Osteoblast (primary cell): ENCODE measurements at places on chromosomes 13 and 19. TPM values are rescaled to one million over a fixed set of nuclear protein-coding genes. Genes with fewer than 3 reads are reported as not detected.
A peak's percentile ranks its signal among the peaks of the same experiment; 100 is the strongest.

DNA sequence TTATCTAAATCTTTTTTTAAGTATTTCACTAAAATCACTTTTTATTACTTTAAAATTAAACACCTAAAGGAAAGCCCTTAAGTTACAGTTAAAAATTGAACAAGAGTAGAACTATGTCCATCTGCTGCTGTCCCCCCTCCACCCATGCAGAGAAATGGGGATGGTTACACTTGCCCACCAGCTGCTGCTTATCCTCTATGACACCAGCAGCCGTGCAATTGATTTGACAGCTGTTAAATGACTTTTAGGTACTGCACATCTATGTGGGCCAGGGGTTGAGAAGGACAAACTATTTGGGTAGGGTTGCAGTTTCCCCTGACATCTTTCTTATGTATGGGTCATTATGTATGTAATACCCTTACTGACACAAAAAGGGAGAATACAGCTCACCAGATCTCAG lies 77.2 kb downstream of the TBC1D4 start:
- DNase-seq, result no peak

GRCh38 chr13:110336108-110336507 lies 29.0 kb downstream of the COL4A2 start:
- no peak for DNase-seq

DNA sequence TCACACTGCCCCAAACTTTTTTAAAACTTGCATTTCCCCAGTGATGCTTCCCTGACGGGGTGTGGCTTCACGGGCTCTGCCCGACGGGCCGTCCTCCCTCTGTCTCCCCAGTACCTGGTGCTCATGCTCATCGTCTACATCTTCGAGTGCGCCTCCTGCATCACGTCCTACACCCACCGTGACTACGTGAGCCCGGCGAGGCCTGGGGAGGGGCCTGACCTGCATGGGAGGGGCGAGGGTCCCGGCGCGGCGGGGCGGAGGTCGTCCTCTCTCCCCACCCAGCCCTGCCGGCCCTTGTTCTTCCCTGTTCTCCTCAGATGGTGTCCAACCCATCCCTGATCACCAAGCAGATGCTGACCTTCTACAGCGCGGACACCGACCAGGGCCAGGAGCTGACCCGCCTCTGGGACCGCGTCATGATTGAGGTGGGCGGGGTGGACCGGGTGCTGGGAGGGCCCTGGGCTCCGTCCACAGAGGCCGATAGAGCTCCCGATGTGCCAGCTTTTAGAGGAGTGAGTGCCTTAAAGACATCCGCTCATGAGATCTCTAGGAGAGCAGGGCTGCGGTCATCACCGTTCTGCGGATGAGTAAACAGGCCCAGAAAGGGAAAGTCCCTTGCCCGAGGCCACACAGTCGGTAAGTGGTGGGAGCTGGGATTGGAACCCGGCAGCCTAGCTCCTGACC lies 6.9 kb downstream of the UPK1A start:
- peak; percentile 97 for DNase-seq

- no peak for DNase-seq
Observed at GRCh38 chr19:32810452-32810851, 59.1 kb downstream of the SLC7A9 start.

- peak; percentile 86 for DNase-seq
Observed at GRCh38 chr13:50589651-50590054, 253.8 kb downstream of the DLEU7 start.

SYNGR4 gene
- total RNA-seq, result not detected in 2 replicates

DNA sequence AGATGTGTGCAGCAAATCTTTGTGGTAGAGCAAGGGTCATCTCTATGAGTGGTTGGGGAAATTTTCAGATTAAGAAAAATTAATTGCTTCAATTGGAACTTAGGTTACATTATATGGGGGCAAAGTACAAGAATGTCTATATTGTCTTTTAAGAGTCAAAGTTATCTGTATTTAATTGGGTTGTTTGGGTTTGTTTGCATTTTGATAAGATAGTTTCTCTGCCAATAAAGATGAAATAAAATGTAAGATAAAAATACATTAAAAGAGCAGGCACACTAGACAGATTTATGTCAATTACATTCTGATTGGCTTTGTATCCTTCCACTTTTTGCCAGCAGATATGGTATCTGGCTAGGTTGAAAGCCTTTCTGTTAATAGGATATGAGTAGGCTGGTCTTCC lies 317.2 kb downstream of the OXGR1 start:
- no peak for DNase-seq

- no peak for DNase-seq
Observed at GRCh38 chr13:87376081-87376480, 295.1 kb upstream of the SLITRK5 start.

- no peak for DNase-seq
Observed at GRCh38 chr13:80259159-80259558, 81.8 kb downstream of the SPRY2 start.

DNA sequence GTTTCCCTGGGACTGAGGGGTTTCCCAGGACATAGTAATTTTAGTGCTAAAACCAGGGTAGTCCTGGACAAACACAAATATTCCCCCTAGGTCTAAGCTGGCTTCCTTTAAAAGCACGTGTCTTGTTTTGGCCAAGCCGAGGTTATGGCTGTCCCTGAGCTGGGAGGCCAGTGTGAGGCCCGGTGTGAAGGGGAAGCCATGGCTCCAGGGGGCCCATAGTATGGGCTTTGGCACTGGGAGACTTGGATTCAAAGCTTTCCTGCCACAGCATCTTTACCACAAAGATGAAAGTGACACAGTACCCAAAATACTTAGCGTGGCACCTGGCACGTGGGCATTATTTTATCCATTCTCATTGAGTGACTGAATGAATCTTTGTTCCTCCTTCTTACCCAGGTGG lies 345.2 kb downstream of the ZNF536 start:
- DNase-seq, result no peak
